NCI-H2171 (cell line): ENCODE measurements at places on chromosomes 16 and 17.

GRCh38 chr17:17871913-17872312 is 35.1 kb upstream of the SREBF1 start:
- DNase-seq: no peak

DNA sequence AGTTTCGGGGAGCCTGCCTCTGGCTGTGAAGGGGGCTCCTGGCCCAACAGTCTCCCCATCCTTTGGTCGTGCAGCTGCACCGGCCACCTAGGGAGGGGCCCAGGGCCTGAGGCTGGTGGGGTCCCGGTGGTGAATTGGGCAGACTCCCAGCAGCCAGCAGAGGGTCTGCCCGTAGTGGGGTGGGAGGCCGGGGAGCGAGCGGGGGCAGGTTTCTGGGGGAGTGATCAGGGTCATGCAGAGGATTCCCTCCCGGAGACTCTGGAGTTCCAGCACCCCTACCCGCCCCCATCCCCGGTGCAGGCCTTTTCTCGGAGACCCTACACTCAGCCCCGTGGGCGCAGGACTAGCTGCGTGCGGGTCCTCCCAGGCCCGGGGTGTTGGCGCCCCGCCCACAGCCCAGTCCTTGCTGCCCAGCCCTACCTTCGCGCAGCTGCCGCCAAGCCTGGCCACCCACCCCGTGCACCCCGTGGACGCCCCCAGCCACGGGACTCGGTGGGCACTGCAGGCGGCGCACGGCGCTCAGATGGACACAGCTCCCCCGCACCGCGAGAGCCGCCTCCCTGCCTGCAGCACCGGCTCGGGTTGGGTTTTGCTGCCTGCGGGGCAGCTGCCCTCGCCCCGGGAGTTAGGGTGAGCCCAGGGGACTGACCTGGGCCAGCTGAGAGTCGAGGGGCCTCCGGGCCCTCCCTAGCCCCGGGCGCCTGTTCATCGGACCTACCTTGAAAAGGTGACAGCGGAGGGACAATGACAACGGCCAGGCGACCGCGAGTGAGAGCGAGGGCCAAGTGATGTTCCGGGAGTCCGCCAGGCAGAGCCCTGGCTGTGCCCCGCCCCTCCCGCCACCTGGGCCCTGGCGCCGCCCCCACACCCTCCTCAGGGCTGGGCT is at the start of gene GNG13:
GNG13 (minus strand) TSS at position 787 of the 886 bp plus-strand sequence. CDS start 1,657 bp downstream, outside the sequence.
- DNase-seq: no peak

- no peak for DNase-seq
Observed at GRCh38 chr16:49850558-49851467, 5.1 kb downstream of the ZNF423 start.

DNA sequence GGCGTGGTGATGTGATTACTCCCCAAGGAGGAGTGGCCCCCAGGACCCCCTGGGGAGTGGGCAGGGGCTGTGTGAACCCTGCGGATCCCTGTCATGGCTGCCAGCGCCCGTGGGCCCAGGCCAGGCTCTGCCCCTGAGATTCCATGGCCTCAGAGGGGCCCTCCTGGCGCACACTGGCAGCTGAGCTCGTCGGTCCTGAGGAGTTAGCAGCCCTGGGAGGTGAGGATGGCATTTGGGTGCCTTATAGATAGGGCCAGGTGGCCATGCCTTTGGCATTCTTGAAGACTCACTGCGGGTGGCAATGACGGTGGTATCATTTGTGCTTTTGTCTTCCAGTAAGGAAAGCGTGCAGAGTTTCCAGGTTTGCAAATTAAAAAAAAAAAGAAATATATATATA is 146.8 kb upstream of the GSE1 start:
- DNase-seq: no peak

GRCh38 chr16:14109077-14109775 is 38.1 kb downstream of the MRTFB start:
- DNase-seq: no peak

DNA sequence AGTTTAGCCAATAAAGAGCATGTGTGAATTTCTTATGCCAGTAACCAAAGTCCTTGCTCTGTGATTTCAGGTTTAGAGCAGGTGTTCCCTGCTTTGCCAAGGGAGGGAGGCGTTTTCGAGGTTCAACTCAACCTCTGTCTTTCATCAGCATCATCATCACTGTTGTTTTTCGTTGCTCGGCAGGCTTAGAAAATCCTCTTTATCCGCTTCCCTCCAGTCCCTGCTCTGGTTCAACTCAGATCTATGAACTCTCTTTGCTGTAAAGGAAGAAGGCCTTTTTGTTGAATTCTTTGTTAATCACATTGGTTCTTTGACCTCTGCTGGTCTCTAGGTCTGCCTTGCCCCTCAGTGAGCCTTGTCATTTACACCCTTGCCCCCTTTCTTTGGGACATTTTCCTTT is 243.9 kb upstream of the RBFOX1 start:
- DNase-seq: no peak

DNA sequence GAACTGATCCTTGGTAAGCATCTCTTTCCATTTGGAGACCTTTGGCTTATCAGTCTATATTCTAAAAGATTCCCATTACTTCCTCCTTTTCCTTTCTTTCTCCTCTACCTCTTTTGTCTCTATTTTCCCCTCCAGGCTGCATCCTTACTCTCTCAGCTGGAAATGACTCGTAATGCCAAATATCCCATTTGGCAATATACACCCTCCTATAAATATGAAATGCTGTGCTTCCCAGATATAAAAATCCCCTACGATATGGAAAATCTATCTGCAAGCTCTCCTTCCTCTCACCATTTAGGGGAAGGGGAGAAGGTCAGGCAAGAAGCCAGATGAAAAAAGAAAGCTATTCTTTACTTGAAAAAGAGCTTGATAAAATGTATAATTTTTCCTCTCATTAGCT is 39.9 kb downstream of the XPO6 start:
- DNase-seq: no peak

DNA sequence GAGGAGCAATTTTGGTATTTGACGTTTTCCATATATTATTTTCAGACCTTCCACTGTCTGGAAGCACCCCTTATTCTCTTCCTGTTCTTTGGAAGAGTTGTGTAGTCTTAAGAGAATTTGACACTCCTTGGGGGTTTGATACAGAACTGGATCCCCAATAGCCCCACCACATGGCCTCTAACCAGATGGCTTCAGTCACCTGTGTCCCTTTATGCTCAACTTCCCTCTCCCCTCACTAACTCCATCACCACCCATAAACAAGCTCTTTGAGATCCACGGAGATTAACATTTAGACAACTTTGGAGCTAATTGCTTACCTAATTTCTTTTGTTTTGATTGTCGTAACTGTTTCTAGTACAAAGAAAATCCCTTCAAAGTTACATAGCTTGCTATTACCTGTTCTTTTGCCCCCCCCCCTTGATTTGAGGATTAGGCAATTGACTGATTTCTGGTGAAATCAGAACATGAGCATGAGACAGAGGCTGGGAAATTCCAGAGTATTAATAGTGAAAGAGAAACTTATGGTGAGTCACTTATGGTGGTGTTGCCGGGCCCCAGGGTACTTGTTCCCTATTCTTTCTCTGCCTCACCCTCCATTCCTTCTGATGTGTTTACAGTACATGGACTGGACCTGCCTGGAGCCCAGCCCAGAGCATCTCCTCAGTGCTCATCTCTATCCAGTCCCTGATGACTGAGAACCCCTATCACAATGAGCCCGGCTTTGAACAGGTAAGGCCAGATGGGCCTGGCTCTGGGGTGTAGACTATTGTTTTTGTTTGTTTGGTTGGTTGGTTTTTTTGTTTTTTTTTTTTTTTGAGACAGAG is 7.5 kb downstream of the UBE2Z start:
- DNase-seq: no peak

GRCh38 chr17:81096741-81097133 is 61.8 kb downstream of the BAIAP2 start:
- no peak for DNase-seq

DNA sequence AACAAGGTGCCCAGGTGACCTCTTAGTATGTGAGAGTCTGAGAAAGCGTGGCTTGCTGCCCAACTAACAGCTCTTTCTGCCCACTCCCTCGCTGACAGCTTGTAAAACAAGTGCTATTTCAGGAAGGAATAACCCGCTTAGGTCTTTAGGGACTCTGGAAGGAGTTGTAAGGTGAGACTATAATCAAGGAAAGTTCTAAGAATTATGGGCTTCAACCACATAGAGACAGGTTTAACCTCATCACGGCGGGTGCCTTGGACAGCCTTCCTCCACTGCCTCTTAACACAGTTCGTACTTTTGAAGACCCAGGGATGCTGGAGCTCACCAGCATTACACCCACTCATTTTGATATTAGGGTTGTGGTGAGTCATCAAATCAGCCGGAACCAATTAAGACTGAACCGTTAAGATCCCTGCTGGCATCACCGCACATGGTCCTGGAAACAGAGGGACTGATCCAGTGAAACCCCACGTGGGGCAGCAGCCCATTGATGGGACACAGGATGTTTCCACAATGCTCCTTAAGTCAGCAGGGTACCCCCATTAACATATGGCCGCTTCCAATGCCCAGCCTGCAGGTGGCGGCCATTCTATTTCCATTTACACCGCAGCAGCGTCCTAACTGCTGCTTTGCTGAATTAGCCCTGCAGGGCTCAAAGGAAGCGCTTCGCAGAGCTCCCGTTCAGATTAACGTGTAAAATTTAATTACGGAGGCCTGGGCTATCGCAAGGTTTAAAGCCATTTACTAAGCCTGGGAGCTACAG is 176.6 kb upstream of the SDK2 start:
- no peak for DNase-seq

GRCh38 chr17:2965621-2966595 is 97.5 kb downstream of the OR1D5 start:
- no peak for DNase-seq

DNA sequence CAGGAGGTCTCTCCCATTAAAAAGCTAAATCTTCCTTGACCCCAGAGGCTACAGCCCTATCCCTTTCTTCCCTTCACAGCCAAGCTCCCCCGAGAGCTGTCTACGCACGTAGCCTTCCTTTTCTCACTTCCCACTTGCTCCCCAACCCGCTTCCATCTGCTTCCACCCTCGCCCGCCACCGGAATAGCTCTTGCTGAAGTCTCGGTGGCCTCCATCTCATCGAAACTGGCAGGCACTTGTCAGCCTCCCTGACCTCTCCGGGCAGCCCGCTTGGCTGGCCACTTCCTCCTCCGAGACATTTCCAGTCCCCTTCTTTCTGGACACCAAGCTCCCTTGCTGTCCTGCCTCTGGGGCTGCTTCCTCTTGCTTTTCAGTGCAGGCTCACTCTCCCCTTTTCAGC is 10.7 kb upstream of the EPOP start:
- no peak for DNase-seq

- DNase-seq: no peak
Observed at GRCh38 chr17:34622862-34623623, 43.7 kb downstream of the TMEM132E start.
